Substantia nigra (tissue), 51 donors: ENCODE measurements at places on chromosomes 12 and 14.

DNA sequence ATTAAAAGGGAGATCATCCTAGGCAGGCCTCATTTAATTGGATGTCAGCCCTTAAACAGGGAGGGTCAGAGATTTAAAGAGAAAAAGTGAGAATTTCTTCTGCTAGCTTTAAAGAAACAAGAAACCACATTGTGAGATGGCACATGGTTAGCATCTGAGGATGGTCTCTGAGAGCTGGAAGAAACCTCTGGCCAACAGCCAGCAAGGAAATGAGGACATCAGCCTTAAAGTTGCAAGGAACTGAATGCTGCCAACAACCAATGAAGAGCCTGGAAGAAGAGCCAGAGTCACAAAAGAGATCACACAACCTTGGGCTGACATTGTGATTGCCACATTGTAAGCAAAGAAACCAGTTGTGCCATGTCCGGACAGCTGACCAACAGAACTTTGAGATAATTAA lies 17.5 kb upstream of the FAR2 start:
- no peak for DNase-seq

DNA sequence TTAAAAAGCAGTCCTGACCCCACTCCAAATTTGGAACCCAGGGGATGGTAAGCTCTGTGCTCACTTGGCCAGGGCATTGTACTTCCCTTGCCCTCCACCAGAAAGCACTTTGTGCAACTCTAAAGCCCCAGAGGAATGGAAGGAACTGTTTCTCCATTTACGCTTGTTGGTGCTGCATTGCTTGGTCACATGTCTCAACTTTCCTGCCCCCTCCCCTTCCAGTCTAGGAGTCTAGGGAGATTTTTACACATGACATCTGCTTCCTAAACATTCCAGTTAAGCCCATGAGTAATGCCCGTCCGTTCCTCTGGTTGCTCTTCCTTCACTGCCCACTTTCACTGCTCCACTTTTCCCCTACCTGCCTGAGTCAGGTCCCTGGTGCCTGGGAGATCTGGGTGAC lies 92.6 kb upstream of the MAP1LC3B2 start:
- DNase-seq, result no peak

DNA sequence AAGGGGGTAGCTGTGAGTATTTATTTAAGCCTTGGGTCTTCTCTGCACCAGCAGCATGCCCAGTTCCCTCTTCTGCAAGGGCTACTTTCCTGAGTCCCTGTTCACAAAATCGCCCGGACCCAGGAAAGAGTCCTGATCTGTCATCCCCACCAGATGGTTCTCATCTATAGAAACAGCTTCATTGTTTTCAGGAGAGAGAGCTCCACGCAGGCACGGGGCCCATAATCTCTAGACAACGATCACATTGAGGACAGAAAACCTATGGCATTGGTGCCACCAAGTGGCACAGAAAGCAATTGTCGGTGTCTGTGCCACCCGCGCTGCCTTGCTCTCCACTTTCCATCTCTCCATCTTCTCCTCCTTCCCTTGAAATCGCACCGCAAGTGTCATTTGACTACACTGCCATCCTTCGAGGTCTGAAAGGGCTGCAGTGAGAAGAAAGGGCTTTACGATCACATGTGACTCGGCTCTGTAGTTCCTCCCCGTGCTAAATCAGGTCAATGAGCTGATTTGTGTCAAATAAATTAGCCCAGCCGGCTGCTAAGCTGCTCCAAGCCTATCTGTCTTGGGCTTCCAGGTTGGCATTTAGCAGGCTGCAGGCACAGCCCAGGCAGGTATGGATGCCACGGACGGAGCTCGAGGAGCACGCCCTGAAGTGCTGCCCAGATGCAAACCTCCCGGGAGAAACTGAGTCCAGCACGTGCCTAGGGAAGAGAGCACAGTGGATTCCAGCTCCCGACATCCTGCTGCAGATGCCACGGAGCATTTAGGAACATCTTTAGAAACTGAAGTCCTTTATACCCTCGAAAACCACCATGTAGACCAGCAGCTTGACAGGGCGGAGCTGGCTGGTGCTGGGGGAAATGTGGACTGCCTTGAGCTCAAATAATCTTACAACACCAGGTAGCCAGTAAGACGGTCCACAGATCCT lies 28.8 kb downstream of the SPRING1 start:
- peak; percentile 80 for DNase-seq

DNA sequence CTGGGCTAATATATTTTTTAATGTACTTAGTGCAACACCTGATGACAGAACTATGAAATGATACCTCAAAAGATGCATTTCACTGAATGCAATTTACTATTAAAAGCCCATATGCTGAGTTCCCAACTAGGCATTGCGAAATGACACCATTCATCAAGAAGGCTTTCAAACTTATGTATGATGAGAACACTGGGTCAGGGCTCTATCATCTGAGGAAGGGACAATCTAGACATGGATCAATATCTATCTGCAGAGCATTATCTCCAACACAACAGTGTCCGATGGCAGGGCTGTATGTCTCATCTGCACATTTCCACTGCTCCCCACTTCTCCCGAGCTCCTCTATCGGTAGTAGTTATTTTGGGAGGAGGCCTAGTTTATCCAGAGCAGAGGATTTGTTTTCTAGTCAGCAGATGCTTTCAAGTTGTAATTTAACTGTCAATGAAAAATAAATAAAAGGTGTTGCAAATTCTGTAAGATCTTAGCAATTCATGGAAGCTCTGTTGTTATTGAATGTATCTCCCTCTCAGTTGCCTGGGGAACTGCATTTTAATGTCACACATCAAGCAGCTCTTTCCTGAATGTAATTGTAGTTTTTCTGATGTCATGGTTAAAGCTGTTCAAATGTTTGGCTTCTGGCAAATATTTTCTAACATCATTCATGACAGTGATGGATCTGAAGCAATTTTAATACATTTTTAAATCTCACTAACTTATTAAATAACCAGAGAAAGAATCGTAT lies 7.4 kb upstream of the GCH1 start:
- no peak for DNase-seq

GRCh38 chr12:94245631-94246383 lies 97.4 kb downstream of the PLXNC1 start:
- DNase-seq, result no peak

DNA sequence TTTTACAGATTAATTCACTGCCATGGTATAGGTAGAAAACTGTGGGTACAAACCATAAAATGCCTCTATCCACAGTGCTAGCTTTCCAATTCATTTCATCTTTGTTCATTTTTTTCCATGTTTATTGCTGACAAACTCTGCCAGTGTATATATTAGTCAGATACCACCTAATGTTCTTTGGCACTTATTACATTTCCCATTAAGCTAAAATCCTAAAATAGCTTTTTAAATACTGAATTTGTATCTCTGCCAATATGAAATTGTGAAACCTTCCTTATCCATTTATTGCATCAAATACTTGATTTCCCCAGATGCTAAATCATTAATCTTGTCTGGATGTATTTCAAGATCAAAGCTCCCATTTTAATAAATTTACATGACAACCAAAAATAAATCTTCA lies 150.1 kb upstream of the FSCB start:
- no peak for DNase-seq

DNA sequence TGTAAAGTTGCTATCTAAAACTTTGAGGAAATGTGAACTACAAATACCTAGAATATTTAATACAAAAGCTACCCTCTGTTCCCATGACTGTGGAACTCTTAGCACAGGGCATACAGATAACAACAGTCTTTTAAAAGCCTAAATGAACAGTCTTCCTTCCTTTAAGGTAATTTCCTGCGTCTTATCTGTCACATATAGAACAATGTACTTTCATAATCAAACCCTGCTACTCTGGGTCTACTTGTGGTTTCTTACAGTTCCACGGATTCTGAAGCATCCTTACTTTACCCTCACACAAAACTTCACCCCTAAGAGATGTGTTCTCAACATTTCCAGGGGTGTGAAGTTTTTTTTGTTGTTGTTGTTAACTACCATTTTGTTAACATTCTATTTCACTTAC lies 5.1 kb downstream of the PKP2 start:
- no peak for DNase-seq
